ENCODE measurements at places on chromosomes 12 and 14.
A peak's percentile ranks its signal among the peaks of the same experiment; 100 is the strongest.

- DNase-seq, result no peak
Observed at GRCh38 chr14:42683707-42684106, 1077.0 kb downstream of the LRFN5 start.

DNA sequence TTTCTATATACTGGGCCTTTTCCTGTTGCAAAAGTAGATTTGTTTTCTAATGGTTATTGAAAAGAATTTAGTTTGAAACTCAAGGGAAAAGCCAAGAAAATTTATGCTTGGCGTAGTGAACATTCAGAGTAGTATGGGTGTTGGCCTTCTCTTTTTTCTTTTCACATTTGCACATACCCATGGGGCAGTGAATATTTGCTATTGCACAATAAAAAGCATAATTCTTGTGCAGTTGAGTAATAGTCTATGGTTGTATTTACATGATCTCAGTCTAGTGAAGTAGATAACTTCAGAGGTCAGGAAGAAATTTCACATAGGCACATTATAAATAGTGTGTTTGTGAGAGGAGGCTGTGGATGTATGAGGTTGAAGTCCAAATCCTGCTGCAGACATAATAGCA is 158.1 kb downstream of the FLRT2 start:
- no peak for DNase-seq

DNA sequence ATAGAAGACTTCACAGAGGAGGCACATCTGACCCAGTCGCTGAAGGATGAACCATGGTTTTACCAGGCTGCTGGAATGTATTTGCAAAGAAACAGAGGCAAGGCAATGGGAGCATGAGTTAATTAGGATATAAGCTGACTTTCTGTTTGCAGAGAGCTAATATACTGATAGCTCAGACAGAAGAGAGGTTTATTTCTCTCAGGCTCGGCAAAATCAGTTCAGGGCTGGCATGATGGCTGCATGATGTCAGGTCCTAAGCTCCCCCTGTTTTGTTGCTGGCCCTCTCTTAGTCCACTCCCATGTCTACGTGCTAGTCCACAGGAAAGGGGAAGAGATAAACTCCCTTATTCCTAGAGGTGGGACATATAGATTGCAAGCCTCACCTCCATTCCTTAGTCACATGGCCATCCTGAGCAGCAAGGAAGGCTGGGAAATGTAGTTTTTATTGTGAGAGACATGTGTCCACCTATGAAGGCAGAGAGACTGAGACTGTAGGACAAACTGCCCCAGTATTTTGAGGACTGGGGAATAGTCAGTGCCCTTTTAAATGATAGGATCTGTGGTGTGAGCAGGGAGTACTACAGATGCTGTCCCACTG is 224.5 kb downstream of the VRK1 start:
- DNase-seq, result no peak

DNA sequence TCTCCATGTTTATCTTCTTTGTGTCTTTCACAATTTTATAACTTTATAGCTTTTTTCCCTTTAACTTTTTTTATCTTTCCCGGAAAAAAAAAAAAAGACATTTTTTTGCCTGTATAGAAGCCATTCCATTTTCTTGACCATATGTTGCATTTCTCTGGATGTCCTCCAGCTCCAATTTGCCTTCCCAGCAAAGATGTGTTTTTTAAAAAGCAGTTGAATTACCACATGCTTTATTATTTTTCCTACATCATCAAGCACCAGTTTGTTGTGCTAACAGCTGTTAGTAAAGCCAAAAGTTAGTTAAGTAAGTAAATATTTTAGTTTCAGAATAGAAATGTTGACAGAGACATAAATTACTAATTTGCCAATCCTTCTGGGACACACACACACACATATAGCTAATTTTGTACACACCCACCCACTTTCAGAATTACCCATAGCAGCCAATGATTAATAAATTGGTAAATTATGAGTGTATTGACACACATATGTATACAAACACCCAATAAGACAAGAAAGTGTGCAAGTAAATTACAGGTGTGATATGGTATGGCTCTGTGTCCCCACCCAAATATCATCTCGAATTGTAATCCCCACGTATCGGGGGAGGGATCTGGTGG is 118.3 kb downstream of the SLC38A6 start:
- DNase-seq, result no peak

DNA sequence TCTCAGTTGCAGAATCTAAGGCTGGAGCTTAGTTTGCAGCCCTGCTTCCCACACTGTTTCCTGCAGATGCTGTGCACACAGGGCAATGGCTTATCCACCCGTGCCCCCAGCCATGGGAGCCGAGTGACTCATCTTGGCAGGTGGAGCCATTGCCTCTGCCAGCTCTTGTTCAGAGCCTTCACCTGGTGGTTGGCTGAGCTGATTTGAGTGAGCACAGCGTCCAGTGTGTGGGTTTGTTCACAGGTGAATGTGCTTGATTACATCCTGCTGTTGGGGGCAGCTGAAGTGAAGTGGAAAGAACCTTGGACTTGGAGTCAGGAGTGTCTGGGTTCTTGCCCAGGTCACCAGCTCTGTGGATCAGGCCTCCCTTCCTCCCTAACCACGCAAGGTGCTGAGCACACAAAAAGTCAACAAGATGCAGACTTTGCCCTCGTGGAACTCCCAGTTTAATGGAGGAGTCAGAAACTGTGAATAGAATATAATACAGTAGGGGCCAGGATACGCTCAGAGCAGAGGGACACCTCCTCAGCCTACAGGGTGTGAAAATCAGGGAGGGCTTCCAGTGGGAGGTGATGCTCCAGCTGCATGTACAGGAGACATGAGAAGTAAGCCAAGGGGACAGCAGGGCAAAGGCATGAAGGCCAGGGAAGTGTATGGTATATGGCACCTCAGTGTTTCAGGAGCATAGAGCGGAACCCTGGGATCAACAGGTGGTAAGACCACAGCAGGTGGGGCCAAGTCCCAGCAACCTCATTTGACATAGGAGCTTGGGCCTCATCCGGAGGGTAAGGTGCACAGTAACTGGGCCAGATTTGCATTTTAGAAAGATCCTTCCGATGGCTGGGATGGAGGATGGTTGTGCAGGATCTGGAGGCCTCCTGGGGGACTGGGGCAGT is 22.8 kb downstream of the JDP2 start:
- DNase-seq, result no peak

GRCh38 chr12:64995816-64996215 is 125.3 kb downstream of the WIF1 start:
- DNase-seq, result no peak

DNA sequence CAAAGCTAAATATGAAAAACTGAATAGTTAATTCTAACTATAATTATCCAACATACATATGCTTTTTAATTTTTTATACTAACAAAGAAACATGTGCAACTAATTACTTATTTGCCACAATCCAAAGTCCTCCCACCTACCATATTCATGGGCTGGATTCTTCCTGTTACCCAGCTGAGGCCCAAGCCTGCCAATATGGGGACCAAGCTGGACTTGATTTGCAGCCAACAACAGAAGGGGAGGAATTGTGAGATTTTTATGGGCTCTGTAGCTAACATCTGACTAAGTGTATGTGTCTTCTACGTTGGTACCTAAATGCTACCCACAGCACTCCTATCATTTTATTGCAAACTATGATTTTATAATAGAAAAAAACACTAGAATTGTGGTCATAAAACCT is 13.1 kb upstream of the ANKS1B start:
- no peak for DNase-seq

DNA sequence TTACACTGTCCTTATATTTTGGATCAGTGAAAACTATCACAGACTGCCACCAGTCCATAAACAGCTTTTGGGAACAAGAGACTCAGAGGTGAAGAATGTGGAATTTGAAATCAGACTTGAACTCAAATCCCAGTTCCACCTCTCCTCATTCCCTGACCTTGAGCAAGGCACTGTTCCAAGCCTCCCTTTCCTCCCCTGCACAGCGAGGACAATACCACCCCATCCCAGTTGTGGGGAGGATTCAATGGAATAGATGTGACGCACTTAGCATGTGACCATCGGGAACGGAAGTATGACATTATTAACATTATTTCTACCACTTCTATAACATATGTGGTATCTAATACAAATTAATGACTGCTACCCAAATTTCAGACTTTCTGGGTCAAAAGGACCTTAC is 63.5 kb downstream of the DPF3 start:
- no peak for DNase-seq

GRCh38 chr12:106564678-106565329 is 18.0 kb upstream of the RFX4 start:
- no peak for DNase-seq

GRCh38 chr12:122724641-122725243 is 5.9 kb downstream of the HCAR1 start:
- DNase-seq, result no peak

GRCh38 chr12:108438667-108439066 is 76.4 kb upstream of the FICD start:
- no peak for DNase-seq

- no peak for DNase-seq
Observed at GRCh38 chr14:75425446-75425845, 2.4 kb upstream of the JDP2 start.

- DNase-seq, result no peak
Observed at GRCh38 chr14:77605392-77605972, 11.0 kb downstream of the SPTLC2 start.

- no peak for DNase-seq
Observed at GRCh38 chr14:24880689-24881088, 169.3 kb downstream of the STXBP6 start.

GRCh38 chr12:67640863-67641262 is 7.7 kb upstream of the DYRK2 start:
- DNase-seq, result no peak

DNA sequence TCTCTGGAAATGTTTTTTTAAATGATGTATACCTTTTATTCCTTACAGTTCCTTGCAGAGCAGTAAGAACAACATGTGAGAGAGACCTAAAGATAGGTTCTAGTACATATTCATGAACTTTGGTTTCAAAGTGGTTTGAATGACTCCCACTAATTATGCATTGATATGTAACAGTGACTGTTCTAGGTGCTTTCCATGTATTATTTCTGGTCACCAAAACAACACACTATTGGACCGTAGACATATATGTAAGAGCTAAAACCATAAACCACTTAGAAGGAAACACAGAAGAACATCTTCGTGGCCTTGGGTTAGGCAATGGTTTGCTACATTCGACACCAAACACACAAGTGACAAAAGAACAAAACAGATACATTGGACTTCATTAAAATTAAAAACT is 37.9 kb downstream of the SOX5 start:
- no peak for DNase-seq

- no peak for DNase-seq
Observed at GRCh38 chr12:6928022-6928702, 403 bp downstream of the ATN1 start.

GRCh38 chr14:72516936-72517700 is 376.8 kb downstream of the DPF3 start:
- peak; percentile 75 for DNase-seq

GRCh38 chr12:68487721-68488309 is 122.9 kb upstream of the RAP1B start:
- DNase-seq, result no peak

DNA sequence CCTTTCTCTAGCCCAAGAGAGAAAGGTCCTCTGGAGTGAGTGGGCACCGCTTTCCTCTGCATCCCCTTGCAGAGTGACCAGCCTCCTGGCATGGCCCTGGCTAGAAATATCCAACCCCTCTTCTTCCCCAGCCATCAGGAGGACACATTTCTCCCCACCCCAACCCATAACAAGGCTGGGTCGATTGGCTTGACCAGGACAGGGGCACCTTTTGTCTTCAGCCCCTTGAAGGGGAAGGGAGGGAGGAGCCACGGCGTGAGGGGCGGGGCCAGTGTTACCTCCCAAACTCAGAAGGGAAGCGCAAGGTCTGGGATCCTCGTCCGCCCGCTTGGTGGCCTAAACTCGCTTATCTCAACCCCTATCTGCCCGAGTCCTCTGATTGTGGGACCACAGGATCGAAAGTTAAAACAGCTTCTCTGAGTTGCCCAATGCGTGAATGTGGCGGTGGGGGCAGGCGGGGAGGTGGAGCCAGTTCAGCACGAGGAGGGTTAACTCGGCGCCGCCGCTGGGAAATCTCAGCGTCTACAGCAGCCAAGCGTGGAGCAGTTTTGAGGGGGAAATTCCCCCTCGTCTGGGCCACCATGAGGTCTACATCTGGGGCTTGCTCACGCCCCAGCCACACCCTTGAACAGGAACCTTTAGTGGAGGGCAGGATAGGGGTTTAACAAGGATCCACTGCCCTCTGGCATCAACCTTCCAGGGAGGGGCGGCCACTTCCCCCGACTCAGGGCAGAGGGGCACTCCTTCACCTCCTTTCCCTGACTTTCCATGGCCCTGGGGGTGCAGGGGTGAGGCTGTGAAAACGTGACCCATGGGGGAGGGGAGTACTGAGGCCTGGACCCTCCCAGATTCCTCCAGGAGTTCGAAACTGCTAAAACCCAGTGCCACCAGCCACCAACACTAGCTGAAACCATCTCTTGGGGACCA is 795 bp downstream of the STAT6 start:
- no peak for DNase-seq

DNA sequence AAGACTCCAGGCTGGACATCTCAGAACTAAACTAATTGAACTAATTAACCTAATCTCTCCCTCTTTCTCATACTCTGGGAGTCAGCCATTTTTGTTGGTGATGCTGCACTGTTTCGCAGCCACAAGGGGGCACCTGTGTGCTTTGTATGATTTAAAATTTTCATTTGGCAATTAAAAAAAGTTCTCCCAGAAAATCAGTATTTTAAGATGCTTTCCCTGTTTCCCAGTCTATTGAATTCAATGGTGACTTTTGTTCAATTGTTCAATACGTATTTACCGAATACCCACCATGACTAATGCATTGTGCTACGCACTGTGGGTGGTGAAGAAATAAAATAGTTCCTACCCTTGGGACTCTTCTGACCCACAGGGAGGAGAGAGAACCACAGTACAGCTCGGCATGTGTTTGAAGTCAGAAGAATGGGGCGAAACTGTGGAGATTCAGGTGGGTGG is 63.7 kb downstream of the ZNF664 start:
- peak; percentile 36 for DNase-seq

GRCh38 chr12:2666411-2666810 is 128.4 kb upstream of the FKBP4 start:
- DNase-seq, result no peak

GRCh38 chr14:51914310-51914709 is 53.9 kb downstream of the GNG2 start:
- DNase-seq, result no peak

DNA sequence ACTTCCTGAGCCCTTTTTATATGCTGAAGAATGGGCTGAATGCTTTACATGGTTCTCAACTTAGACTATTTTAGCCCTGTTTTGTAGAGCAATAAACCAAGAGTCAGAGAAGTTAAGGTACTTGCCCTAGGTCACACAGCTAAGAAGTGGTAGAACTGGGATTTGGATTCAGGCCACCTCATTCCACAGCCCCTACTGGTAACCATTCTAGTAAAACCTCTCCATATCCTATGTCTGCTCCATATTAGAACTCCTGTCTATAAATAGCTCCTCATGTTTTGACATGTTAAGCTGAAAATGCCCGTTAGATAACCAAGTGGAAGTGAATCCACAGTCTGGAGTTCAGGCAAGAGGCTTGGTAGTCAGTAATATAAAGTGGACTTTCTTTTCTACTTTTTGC is 111.6 kb downstream of the HECTD4 start:
- no peak for DNase-seq

- no peak for DNase-seq
Observed at GRCh38 chr12:107310621-107311020, 217.3 kb upstream of the CRY1 start.

Measured in neuronal stem cell (in vitro differentiated cells).